Gastrocnemius medialis (tissue), 4 donors: ENCODE measurements at places on chromosomes 12 and 14. TPM values are rescaled to one million over a fixed set of nuclear protein-coding genes. Genes with fewer than 3 reads are reported as not detected.

CLEC14A gene
- 68.6 TPM for total RNA-seq

MDM2 gene
- total RNA-seq: 74.9 TPM

LRRC43 gene
- not detected for total RNA-seq

TRPV4 gene
- total RNA-seq: not detected

NINJ2 gene
- 59.5 TPM for total RNA-seq

KCNC2 gene
- total RNA-seq: not detected

CYP46A1 gene
- 0.18 TPM for total RNA-seq

RHNO1 gene
- 4.9 TPM for total RNA-seq

PRB4 gene
- not detected for total RNA-seq

TMPRSS12 gene
- not detected for total RNA-seq

PLA2G1B gene
- total RNA-seq: not detected

PPHLN1 gene
- total RNA-seq: 44.9 TPM

MORN3 gene
- not detected for total RNA-seq

OAS2 gene
- total RNA-seq: 2.7 TPM

BEGAIN gene
- 0.49 TPM for total RNA-seq

KLRC3 gene
- not detected for total RNA-seq

BTG1 gene
- 15.2 TPM for total RNA-seq

GPRC5A gene
- 0.23 TPM for total RNA-seq

HOXC13 gene
- 0.33 TPM for total RNA-seq

RNF10 gene
- 282 TPM for total RNA-seq

PPP2R5E gene
- total RNA-seq: 21.3 TPM

PPP1R1A gene
- total RNA-seq: 246 TPM

TUBA1A gene
- 68.0 TPM for total RNA-seq

PLD4 gene
- total RNA-seq: not detected

AQP2 gene
- total RNA-seq: not detected

FAM181A gene
- total RNA-seq: not detected

USP5 gene
- 66.4 TPM for total RNA-seq

SLC38A6 gene
- total RNA-seq: 4.2 TPM

CACNA1C gene
- total RNA-seq: 0.82 TPM
